ENCODE measurements at places on chromosomes 1 and 21. TPM values are rescaled to one million over a fixed set of nuclear protein-coding genes. Genes with fewer than 3 reads are reported as not detected.

The SLC44A3 gene
- 1.2 TPM for total RNA-seq

The HTR6 gene
- not detected for total RNA-seq

- no peak overlapping the region for H3K4me3 ChIP-seq
- H3K36me3 ChIP-seq, result peaks cover 41% of the 10 kb centered on the region
- H3K4me1 ChIP-seq, result no peaks in the 10 kb centered on the region
- H3K27me3 ChIP-seq, result no peaks in the 10 kb centered on the region
- H3K27ac ChIP-seq, result peak overlapping the region; percentile 3
- peak; percentile 27 for DNase-seq
These were observed 30.9 kb upstream of the ANGPTL7 start for GRCh38 chr1:11158291-11158690.

GRCh38 chr1:180255536-180256340, 25.7 kb downstream of the LHX4 start:
- DNase-seq, result no peak
- H3K4me3 ChIP-seq, result no peak overlapping the region
- H3K4me1 ChIP-seq, result no peaks in the 10 kb centered on the region
- H3K27me3 ChIP-seq, result peaks cover 18% of the 10 kb centered on the region
- H3K27ac ChIP-seq, result no peak overlapping the region

DNA sequence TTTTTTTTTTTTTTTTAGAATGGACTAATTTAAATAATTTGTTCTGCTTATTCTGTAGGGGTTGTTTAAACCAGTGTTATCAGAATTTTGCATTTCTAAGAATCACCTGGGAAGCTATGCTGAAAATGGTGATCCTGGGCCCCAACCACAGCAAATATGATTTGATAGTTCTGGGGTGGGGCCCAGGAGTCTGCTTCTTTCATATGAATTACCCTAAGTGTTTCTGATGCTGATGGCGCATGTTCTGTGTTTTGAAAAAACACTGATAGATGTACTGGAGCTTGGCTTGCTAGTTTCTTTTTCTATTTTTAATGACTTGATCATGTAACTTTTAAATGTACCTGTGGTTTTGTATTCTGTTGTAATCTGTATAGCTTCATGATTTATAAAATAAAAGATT, 89.3 kb downstream of the CDC14A start:
- no peak overlapping the region for H3K27ac ChIP-seq
- H3K4me3 ChIP-seq, result no peak overlapping the region
- peaks cover 16% of the 10 kb centered on the region for H3K4me1 ChIP-seq
- no peak for DNase-seq

GRCh38 chr1:95304803-95305202, 70.8 kb downstream of the RWDD3 start:
- H3K27me3 ChIP-seq, result no peaks in the 10 kb centered on the region
- DNase-seq, result no peak

DNA sequence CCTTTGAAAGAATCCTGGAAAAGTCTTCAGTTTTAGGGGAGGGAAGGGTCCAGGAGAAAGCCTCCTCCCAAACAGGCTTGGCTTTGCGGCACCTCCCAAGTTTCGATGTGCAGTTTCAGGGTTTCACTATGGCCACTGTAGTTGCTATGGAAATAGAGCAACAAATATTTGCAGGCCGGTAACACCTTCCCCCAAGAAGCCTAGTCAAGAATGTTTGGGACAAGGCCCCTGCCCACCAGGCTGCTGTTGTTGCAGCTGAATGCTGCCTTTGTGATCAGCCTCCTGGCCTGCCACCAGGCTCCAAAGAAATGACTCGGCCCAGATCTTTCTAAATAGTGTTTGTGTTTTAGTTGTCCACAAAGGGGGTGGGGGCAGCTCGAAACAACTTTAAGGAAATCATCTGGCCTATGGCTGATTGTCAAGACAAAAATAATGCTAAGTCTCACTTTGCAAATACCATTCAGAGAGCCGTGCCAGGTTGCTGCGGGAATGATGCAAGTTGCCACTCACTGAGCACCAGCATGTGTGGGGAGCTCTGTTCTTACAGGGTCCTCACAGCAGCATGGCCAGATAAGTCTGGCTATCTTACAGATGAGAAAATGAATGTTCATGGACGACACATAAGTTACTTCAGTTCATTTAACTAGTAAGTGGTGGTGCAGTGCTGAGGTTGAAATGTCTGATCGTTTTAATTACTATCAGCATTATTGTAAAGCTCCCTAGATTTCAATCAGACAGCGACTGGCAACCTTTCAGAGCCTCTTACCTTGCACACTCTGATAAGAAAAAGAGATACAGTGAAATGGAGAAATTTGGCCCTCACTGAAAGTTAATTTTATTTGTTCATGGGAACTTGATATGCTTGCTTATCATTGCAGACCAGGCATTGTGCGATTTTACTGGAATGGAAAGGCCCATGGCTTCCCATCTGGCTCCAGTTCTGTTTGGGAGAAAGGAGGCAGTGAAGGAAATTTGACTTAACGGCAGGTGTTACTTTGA, 91.2 kb upstream of the JUN start:
- peaks cover 11% of the 10 kb centered on the region for H3K4me1 ChIP-seq
- no peak overlapping the region for H3K4me3 ChIP-seq
- DNase-seq, result peak; percentile 69
- H3K27me3 ChIP-seq, result no peaks in the 10 kb centered on the region

GRCh38 chr1:57165546-57165945, 199.7 kb upstream of the C8B start:
- DNase-seq, result no peak
- no peak overlapping the region for H3K4me3 ChIP-seq
- H3K4me1 ChIP-seq, result no peaks in the 10 kb centered on the region
- no peaks in the 10 kb centered on the region for H3K27me3 ChIP-seq

DNA sequence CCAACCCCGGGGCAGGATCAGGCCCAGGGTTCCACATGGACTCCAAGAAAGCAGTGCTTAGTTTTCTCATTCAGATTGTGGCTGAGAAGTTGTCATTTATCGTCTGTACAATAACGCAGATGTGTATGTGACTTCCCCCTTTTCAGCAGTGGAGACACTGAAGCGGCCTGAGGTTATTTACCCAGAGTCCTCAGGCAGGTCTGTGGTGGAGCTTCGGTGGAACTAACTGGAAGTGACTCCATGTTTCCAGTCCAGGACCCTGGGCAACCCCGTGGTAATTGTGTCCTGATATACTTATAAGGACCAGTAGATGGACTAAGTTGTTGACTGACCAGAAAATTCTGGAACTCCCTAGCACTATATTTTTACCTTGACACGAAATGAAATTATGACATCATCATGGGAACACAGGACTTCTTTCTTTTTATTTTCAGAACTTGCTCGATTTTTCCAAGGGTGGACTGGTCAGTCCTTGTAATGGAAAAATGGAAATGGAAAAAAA, 1.0 kb upstream of the IER5 start:
- H3K27ac ChIP-seq, result peak overlapping the region; percentile 99
- no peak for DNase-seq
- no peaks in the 10 kb centered on the region for H3K27me3 ChIP-seq
- no peaks in the 10 kb centered on the region for H3K36me3 ChIP-seq
- H3K4me3 ChIP-seq, result no peak overlapping the region
